ENCODE measurements at places on chromosomes 13 and 19.

- peaks cover 3% of the 10 kb centered on the region for H3K27me3 ChIP-seq
- H3K4me1 ChIP-seq: peaks cover 17% of the 10 kb centered on the region
- H3K27ac ChIP-seq: no peak overlapping the region
- peak overlapping the region; percentile 100 for H3K4me3 ChIP-seq
Measured at GRCh38 chr13:19632915-19633478, 462 bp upstream of the MPHOSPH8 start.

DNA sequence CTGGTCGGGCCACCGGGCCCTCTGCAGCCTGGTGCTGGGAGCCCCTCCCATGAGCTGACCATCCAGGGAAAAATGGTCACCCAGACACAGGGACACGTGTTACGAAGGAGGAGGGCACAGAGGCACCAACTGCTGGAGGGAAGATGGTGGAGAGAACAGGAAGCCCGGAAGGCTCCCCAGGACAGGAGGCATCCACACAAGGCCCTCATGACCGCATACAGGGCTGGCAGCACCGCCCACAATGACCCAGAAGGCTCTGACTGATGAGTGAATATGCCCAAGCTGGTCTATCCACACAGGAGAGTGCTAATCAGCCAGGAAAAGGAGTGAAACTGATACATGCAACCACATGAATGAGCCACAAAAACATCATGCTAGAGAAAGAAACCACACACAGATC lies 14.0 kb upstream of the TMEM86B start:
- DNase-seq: no peak
- no peak overlapping the region for H3K27ac ChIP-seq
- peaks cover 6% of the 10 kb centered on the region for H3K27me3 ChIP-seq
- peak overlapping the region; percentile 21 for H3K4me3 ChIP-seq

GRCh38 chr13:21637296-21637695 lies 33.3 kb upstream of the MICU2 start:
- DNase-seq: no peak
- no peaks in the 10 kb centered on the region for H3K27me3 ChIP-seq
- H3K36me3 ChIP-seq: no peaks in the 10 kb centered on the region
- no peak overlapping the region for H3K4me3 ChIP-seq
- H3K4me1 ChIP-seq: no peaks in the 10 kb centered on the region
- no peak overlapping the region for H3K27ac ChIP-seq

- H3K27ac ChIP-seq: no peak overlapping the region
- H3K27me3 ChIP-seq: peaks cover 10% of the 10 kb centered on the region
- H3K4me3 ChIP-seq: no peak overlapping the region
- no peak for DNase-seq
- H3K36me3 ChIP-seq: no peaks in the 10 kb centered on the region
Measured at GRCh38 chr19:19103167-19103566, 35.1 kb downstream of the TMEM161A start.

DNA sequence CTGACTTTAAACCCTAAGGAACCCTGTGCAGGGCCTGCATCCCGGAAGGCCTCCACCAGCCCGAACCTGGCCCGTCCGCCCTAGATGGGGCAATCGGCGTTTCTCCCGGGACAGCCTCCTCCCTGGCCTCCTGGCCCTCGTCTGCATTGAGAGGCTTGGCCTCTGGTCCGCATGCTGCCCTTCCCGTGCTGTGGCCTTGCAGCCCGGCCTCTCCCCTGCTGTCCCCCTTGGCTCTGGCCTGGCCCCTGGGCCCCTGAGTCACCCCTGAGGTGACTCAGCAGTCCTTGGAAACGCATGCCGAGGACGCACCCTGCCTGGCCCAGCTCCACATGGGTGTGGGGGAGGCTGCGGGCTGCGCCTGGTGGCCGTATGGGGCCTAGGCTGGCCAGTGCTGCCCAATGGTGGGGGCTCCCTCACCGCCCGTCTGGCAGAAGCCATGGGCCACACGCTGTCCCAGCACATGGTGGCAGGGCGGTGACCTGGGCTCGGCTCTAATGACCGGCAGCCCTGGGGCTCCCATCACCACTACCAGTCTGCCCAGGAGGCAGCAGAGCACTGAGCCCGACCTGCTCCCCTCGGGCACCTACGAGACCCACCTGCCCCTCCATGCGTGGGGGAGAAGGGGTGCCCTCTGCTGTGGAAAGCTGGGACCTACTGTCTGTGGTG lies 25.7 kb downstream of the SH3GL1 start:
- peaks cover 8% of the 10 kb centered on the region for H3K36me3 ChIP-seq
- H3K4me3 ChIP-seq: no peak overlapping the region
- DNase-seq: no peak
- peaks cover 12% of the 10 kb centered on the region for H3K27me3 ChIP-seq
- peaks cover 21% of the 10 kb centered on the region for H3K4me1 ChIP-seq

DNA sequence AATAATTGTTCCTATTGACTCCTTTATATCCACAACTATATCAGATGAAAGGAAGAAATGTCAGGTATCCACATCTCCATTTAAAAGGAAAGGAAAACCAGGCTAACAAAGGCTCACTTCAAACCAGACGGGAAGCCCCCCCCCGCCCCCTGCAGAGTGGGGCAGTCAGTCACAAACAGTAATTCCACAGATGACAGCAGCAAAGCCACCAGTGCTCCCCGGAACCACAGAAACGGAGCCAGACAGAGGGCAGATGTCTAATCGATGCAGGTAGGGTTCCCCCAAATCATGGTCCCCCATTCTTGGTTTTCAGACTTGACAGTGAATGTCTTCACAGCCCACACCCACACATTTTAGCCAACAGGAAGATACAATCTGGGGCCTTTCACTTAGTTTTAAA lies 100.8 kb downstream of the STK24 start:
- H3K36me3 ChIP-seq: peaks cover 44% of the 10 kb centered on the region
- H3K27me3 ChIP-seq: peaks cover 18% of the 10 kb centered on the region
- H3K27ac ChIP-seq: peak overlapping the region; percentile 91
- H3K4me3 ChIP-seq: peak overlapping the region; percentile 63
- peaks cover 48% of the 10 kb centered on the region for H3K4me1 ChIP-seq
- no peak for DNase-seq

DNA sequence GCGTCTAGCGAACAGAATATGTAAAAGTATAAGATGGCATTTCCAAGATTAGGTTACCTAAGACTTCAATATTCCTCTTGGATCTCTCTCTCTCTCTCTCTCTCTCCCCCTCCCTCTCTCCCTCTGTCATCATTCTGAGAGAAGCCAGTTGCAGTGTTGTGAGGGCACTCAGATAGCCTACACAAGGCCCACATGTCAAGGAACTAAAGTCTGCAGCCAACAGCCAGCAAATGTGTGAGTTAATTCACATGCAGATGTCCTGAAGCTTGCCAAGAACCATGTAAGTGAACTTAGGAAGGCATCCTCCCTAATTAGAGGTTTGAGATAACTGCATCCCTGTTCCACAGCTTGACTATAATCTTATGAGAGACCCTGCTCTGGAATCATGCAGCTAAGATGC lies 822.9 kb upstream of the PRR20A start:
- H3K4me1 ChIP-seq: peaks cover 6% of the 10 kb centered on the region
- no peaks in the 10 kb centered on the region for H3K36me3 ChIP-seq

DNA sequence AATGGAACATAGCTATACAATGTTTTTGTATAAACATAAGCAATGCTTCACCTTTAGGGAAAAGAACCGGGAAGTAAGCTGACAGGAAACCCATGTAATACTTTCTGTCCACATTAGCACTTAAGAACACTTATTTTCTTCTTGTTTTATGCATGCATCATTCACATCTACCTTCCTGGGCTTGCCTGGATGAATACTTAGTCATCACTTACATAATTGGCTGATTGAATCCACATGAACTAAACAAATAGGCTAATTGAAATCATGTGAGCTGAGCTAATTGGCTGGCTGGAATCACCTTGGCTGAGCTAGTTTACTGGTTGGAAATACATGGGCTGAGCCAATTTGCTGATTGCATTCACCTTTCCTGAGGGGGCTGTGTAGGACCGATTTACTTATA lies 78.8 kb downstream of the ZNF726 start:
- H3K36me3 ChIP-seq: peaks cover 6% of the 10 kb centered on the region
- H3K4me1 ChIP-seq: no peaks in the 10 kb centered on the region
- DNase-seq: no peak

GRCh38 chr19:11197291-11198174 lies at the start of gene KANK2:
Gene KANK2 (minus strand): TSS chr19:11197545. CDS start chr19:11194511, 3,034 bp downstream.
- peaks cover 12% of the 10 kb centered on the region for H3K27me3 ChIP-seq
- peaks cover 20% of the 10 kb centered on the region for H3K36me3 ChIP-seq
- H3K27ac ChIP-seq: peak within 1 kb of the TSS; percentile 64
- DNase-seq: peak; percentile 88

DNA sequence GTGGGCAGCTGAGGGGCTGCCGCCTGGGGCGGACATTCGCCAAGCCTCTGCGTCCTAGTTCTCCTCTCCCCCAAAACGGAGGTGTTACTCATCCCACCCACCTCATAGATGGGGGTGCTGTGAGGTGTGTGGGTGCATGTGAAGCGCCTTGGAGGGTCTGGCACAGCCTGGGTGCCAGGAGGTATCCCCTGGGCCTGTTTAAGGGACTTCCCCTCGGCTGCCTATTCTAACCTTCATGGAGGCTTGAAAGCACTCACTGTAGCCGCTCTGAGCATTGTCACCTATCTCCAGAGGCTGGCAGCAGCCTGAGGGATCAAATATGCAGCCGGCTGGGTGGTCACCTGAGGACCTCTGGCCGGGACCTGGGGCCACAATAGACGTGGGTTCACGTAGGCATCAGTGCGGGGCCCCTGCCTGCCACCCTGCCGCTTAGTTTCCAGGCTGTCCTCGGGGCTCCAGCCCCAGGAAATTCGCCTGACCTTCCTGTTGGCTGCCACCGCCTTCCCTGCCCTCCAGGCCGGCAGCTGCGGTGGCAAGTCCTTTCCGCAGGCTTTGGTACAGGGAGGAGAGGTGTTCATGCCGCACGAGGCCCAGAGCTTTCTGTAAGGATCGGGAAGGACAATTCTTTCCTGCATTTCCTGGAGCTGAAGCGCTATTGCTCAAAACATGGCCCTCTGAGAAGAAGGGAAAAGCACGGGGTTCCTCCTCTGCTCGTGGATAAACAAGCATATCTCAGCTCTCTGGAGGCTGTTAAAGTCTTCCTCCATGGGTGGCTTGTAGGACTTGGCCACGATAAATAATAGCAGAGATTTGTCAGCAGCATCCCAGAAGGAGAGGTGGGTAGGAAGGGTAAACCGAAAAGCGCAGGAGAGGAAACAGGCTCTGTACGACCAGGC lies 4.6 kb downstream of the COL4A2 start:
- peaks cover 72% of the 10 kb centered on the region for H3K4me1 ChIP-seq
- H3K27ac ChIP-seq: peak overlapping the region; percentile 84
- no peak for DNase-seq
- peaks cover 17% of the 10 kb centered on the region for H3K27me3 ChIP-seq
- H3K36me3 ChIP-seq: peaks cover 61% of the 10 kb centered on the region
- H3K4me3 ChIP-seq: peak overlapping the region; percentile 77

DNA sequence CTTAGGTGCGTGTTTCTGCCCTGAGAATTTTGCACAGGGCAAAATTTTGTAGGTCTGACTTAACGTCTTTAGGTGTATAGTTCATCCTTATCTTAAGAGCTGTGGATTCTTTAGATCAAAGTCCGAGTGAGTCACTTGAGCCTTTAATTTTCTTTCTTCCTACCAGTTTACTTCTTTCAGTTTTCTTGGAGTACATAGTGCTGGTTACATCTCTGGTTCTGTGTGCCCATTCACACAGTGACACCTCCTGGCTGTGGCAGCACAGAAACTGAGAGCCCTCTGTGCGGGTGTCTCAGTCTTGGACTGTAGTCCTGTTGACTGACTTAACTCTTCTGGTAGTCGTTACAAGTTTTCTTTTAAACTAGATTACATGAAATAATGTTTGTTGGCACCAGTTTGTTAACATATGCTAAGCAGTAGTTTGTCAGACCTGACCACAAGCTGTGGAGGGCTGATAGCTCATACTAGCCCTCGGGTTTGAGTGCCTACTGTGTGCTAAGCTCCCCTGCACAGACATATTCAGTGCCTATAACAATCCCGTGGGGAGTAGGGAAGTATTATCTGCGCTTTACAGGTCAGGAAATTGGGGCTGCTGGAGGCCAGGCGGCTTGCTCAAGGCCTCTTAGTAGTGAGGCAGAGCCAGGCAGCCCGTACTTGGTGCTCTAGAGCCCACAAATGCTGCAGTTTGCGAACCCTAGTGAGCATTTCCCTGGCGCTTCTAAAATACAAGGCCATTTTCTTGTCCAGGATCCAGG lies 1.6 kb downstream of the GATAD2A start:
- H3K27me3 ChIP-seq: peaks cover 20% of the 10 kb centered on the region
- H3K4me1 ChIP-seq: peaks cover 56% of the 10 kb centered on the region
- peak overlapping the region; percentile 89 for H3K27ac ChIP-seq

DNA sequence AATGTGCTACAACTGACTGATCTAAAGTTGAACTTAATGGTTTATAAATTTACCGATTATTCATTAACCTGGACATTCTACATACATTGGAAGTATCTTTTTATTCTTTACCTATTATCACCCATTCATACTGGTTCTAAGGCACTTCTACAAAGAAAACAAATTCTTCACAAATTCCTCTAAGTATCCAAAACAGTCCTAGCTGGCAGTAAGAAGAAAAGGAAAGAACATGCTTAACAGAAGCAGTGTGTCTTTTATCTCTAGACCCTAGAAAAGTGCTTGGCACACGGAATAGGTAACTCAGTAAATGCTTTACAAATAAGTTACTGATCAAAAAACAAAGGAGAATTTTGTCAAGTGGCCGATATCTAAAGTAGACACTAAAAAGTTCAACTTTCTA lies 32.8 kb downstream of the TSC22D1 start:
- H3K36me3 ChIP-seq: no peaks in the 10 kb centered on the region
- H3K27ac ChIP-seq: no peak overlapping the region
- H3K4me1 ChIP-seq: no peaks in the 10 kb centered on the region
- no peak for DNase-seq
- no peaks in the 10 kb centered on the region for H3K27me3 ChIP-seq

DNA sequence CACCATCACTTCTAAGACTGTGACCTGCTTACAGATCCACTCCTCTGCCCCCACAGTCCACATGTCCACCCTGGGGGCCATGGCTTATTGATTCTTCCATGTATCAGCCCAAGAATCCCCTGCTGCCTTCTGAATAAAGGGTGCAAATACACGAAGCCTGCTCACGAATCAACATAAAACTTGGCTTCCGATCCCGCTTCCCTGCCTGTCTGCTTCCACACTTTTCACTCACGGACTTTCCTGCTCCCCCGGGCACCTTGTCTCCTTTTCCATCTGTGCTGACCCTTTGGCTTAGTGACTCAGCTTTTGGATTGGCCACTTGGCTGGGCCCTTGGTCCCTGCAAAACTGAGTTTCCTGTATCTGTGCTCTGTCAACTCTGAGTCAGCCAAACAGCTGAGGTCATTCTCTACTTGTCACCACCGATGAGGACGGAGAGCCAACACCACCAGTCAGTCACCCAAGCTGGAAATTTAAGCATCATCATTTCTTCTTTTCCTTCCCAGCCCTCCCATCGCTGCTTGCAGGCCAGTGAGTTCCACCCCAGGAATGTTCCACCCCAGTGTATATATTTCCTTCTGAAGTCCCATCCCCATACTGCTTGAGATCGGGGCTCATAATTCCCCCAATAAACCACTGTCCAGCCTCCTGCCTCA lies 11.4 kb upstream of the USP12 start:
- H3K27ac ChIP-seq: no peak overlapping the region
- no peaks in the 10 kb centered on the region for H3K36me3 ChIP-seq
- H3K4me3 ChIP-seq: no peak overlapping the region
- no peak for DNase-seq
